ENCODE measurements at places on chromosomes 11 and 22. TPM values are rescaled to one million over a fixed set of nuclear protein-coding genes. Genes with fewer than 3 reads are reported as not detected.

SLC17A6 gene
- polyA plus RNA-seq: not detected

ANO5 gene
- 0.45 TPM for polyA plus RNA-seq

NXPE2 gene
- 0.41 TPM for polyA plus RNA-seq

OR51I1 gene
- polyA plus RNA-seq: not detected

PANX3 gene
- not detected for polyA plus RNA-seq

MUC6 gene
- polyA plus RNA-seq: 38.7 TPM

KRTAP5-7 gene
- polyA plus RNA-seq: not detected

TMPRSS5 gene
- 1.8 TPM for polyA plus RNA-seq

CABP4 gene
- 0.54 TPM for polyA plus RNA-seq

CD3D gene
- polyA plus RNA-seq: 0.98 TPM

OSM gene
- 2.3 TPM for polyA plus RNA-seq

OSBP gene
- polyA plus RNA-seq: 49.0 TPM

GRCh38 chr11:18191376-18191775 is 18.7 kb downstream of the MRGPRX4 start:
- no peak for DNase-seq

GRCh38 chr11:7577291-7578190 is 63.7 kb downstream of the PPFIBP2 start:
- DNase-seq: no peak

DNA sequence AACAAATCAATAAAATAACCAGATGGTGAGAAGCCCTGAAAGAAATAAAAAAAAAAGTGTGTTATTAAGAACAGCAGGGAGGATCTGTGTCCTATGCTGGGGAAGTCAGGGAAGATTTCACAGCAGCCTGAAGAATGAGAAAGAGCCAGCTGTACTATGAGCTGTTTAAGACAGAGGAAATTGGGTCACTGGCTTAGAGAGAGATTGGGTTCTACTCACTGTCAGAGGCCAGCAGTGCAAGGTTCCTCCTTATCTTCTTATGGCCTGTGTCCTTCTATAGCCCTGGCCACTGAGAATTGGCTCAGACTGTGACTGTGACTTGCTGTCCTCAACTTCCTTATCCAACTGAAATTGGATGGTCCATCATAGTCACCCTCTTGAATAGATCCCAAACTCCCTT is 54.8 kb upstream of the FDX1 start:
- DNase-seq: no peak

GRCh38 chr11:93524173-93524536 is 19.0 kb downstream of the SMCO4 start:
- no peak for DNase-seq

DNA sequence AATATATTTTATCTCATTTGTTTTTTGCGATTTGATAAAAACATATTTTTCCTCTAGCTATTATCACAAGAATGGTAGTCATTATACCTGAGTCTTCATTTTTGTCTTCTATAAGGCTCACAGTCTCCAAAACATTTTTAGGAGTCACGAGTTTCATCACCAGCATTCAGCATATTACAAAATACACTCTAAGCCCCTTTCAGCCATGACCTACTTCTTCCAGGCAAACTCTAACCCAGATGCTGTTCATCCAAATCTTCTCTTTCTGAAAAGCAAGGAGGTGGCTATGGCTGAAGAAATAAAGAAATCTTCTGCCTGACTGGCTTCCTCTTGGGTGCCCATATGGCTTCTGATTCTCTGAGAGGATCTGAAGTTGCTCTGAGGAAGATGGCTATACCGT is 35.7 kb upstream of the USP47 start:
- no peak for DNase-seq

- no peak for DNase-seq
These were observed 122.3 kb downstream of the RCN1 start for GRCh38 chr11:32213223-32213622.

- no peak for DNase-seq
These were observed 54.1 kb upstream of the UBASH3B start for GRCh38 chr11:122601141-122602125.

DNA sequence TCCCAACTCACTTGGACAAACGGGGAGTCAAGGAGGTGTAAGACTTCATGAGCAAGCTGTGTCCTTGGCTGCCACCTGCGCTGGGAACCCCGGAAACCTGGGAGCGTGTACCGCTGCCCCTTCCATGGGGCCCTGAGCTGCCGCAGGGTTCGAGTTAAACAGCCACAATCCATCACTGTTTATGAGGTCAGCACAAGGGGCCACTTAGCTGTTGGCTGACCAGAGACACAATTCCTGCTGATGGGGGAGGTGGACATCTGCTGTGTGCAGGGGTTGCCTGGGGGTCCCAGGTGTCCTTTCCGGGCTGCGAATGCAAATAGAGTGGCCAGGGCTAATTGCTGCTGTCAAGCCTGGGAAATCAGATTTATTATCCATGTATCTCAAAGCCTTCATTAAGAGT is 549.3 kb downstream of the BRD1 start:
- no peak for DNase-seq

DNA sequence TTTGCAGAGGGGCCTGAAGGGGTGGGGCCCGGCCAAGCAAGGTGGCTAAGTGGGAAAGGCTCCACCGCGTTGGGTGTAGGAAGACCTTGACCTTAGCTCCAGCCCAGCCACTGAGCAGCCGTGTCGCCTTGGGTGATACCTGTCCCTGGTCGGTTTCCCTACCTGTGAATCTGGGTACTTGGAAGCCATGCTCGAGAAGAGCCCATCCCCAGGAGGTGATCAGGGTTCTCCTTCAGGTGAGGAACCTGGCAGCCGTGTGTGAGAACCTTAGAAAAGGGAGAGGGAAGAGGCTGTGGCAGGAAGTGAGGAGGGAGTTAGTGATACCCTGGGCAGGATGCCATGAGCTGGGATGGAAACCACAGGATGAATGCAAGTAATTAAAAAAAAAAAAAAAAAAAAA is 21.6 kb downstream of the PPARA start:
- no peak for DNase-seq

DNA sequence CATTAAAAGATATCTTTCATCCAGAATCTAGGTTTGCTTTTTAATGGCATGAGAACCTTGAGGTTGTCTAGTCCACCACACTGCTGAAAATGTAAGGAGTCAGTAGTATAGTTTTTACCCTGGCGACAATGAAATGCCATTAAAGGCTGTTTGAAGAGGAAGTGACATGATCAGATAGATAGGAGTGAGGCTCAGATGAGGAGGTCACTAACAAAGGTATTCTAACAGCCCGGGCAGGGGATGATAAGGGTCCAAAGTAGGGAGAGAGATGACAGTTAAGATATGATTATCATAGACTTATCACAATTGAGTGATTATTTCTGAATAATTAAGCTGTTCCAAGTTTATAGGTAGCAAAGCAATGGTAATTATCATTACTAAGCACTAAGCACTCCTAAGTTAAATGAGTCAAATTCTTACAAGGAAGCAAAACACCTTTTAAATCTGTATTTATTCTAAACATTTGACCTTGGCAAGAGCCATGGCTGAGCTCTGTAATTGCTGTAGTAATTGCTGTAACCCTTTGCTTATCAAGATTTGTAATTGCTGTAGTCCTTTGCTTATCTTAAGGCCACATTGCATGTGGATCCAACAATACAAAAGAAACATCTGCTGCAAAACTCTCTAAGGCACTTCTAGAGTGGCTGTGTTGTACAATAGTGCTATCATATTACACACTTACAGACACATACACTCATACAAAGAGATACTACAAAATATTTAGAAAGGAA is 92.6 kb downstream of the ENTHD1 start:
- DNase-seq: no peak

DNA sequence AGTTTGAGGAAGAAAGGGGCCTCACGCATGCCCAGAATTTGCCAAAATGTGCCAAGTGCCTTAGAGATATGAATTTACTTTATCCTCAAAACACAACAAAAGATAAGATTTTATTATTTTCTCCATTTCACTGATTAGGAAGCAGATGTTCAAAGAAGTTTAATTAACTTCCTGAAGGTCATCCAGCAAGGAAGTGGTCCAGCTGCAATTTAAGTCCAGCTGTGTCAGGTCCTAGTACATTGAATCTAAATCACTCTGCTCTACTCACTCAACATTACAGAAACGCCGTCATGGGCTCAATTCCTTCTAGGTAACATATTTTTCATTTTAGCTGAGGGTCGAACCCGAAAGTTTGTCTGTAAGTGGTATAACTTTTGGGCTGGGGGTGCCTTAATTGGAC is 115.4 kb downstream of the CCDC34 start:
- no peak for DNase-seq

DNA sequence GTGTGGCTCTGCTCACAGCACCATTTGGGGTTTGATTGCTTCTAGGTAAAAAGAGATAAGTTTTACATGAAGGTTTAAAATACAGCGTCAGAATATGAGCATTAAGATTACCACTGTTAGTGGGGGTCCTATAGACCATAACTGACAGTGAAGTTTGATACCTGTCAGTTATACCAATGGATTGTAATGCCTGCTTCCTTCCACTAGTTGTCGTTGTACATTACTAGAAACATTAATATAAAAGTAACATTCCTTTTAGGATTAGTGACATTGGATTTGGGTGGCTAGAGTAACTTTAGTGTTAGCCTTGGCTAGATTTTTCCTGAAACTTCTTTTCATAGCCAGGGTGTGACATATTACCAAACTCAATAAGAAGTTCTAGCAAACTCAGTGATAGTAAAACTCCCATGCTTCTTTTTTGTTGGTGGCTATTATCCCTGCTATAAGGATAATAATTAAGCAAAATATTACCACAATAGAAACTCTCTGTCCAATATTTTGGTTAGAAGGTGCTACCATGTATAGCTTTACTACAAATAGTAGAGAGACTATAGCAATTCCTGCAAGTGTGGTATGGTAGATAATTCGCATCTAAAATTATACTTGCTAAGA is 57.1 kb downstream of the FAM181B start:
- no peak for DNase-seq

DNA sequence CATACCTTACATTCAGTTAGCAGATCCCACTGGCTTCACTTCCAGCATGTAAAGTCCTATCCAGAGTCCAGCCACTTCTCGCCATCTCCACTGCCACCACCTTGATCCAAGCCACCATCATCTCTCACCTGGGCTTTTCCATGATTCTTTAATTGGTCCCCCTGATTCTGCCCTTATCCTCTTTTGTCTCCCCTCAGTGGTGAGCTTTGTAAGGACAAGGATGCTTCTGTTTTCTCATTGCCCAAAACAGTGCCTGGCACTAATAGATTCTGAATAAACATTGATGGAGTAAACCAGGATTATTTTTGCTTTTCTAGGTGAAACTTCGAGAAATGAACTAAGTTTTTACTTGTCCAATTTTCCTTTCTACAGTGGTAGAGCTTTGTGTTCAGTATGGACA is 4.4 kb downstream of the POLA2 start:
- no peak for DNase-seq

- DNase-seq: no peak
These were observed 1219.8 kb upstream of the RAG2 start for GRCh38 chr11:37817727-37818270.

DNA sequence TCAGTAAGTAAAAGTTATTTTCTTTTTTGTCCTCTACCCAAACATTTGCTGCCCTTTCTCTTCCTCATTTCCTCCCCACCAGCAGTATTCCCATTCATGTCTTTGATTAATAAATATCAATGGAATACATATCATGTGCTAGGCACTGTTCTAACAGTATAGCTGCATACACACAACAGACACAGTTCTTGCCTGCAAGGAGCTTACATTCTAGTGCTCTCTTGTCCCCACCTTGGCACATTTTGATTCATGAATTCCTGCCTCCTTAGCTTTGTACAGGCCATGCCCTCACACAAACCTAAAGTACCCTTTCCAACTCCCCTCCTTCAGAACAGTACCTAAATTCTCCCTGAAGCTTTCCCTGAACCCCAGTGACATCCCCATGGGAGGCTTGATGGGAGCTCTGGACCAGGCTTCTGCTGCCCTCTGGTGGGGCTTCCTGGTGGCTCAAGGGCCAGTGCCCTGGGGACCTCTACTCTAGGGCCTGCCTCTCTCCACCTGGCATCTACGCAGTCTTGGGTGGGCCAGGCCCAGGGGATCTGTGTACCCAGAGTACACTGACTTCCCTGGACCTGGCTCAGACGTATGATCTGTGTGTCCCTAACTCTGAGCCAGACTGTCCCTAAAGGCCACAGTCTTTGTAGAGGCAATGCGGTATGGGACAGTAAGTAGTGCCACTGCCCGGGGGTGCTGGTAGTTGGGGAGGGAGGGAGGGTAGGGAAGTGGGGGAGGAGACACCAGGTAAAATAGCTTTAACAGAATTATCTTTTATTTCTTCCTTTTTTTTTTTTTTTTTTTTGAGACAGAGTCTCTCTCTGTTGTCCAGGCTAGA is 14.1 kb downstream of the RPS13 start:
- no peak for DNase-seq

DNA sequence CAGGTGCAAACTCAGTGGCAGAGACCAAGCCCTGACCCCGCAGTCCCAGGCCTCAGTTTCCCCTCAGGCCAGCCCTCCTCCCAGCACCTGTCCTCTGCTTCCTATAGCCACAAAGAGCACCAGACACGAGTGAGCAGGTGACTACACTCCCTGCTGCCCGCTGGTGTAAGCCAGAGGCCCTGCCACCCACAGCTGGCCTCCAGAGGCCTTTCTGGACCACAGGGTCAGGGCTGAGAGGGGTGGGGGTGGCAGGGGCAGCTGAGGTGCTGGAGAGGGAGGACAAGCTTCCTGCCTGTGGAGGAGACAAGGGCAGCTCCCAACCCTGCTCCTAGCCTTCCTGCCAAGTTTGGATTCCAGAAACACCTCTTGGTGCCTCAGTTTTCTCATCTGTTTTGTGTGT is 31.3 kb upstream of the WNT7B start:
- DNase-seq: no peak

DNA sequence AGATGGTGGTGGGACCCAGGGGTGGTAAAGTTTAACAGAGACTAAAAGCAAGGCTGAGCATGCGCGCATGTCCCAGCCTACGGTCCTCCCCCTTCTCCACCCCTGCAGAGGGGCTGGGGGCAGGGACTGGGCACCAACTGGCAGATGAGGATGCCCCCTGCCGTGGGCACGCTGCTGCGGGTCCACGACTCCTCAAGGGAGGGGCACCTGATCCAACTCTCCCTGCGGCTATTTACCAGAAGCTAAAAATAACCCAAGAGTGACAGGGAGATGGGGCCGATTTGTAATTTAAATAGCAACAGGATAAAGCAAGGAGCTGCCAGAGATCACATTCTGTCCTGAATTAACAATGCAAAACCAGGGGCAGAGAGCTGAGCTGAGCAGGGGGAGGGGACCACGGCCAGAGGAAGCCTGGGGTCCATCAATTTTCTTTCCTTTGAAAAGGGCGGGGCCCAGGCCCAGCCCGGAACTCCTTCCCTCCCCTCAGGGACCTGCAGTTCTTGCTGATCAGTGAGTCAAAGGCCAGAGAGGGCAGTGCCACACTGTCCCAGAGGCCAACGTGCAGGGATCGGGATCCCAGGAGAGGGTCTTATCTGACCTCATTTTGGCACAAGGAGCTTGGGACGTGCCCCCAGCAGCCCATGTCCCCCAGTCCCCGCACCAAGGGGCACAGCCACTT is 8.1 kb upstream of the DGKZ start:
- DNase-seq: no peak

GRCh38 chr11:62707277-62707861 is at the start of the genes BSCL2 and GNG3:
TSS of gene BSCL2 (minus strand) at chr11:62707424. CDS start at chr11:62707195, 229 bp downstream.
TSS of gene GNG3 (plus strand) at chr11:62707676. CDS start at chr11:62708296, 620 bp downstream.
- DNase-seq: no peak

DNA sequence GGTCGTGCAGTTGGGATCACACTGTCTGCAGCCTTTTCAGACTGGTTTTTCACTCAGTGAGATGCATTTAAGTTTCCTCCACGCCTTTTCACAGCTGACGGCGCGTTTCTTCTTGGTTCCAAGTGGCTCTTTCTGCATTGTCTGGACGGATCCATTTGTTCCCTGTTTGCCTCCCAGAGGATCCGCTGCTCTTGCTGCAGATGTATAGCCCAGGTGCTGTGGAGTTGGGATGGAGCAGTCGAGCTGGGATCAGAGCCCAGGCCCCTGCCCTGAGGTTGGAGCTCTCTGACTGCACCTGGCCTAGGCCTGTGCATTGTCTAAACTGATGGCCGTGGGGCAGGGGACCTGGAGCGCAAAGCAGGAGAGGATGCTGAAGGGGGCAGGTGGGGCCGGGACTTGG is 51.6 kb downstream of the PARVB start:
- no peak for DNase-seq
